ENCODE measurements at places on chromosomes 2 and 18.
A peak's percentile ranks its signal among the peaks of the same experiment; 100 is the strongest.

DNA sequence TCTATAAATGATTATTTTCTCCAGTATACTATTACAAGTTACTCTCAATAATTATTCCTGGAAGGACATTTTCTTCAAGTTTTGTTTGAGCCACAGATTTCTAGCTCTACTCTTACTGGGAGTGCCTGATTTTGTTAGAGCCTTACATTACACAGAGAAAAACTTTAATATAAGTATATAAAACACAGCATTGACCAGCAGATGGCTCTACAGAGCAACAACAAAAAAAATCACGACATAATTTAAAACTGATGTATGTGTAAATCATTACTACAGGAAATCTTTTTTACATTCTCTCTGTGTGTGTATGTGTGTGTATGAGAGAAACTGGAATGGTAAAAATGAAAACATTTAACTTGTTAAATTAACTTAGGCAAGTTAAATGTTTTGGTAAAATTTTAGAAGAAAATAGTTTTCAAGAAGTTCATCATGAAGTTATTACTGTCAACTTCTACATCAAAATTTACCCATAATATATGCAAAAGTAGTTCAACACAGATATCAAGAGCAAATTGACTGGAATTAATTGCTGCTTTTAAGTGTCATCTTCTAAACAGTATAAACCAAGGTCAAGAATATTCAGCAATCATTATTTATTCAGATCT lies 103.3 kb downstream of the MDH1 start:
- DNase-seq = no peak

GRCh38 chr18:31143025-31143424 lies 19.6 kb downstream of the DSC1 start:
- DNase-seq = no peak

DNA sequence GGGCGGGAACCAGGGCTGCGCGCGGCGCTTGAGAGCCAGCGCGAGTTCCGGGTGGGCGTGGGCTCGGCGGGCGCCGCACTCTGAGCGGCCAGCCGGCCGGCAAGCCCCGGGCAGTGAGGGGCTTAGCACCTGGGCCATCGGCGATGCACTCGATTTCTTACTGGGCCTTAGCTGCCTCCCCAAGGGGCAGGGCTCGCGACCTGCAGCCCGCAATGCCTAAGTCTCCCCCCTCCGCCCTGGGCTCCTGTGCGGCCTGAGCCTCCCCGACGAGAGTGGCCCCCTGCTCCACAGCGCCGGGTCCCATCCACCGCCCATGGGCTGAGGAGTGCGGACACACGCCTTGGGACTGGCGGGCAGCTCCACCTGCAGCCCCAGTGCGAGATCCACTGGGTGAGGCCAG lies 36.5 kb upstream of the MAP2 start:
- DNase-seq = no peak

DNA sequence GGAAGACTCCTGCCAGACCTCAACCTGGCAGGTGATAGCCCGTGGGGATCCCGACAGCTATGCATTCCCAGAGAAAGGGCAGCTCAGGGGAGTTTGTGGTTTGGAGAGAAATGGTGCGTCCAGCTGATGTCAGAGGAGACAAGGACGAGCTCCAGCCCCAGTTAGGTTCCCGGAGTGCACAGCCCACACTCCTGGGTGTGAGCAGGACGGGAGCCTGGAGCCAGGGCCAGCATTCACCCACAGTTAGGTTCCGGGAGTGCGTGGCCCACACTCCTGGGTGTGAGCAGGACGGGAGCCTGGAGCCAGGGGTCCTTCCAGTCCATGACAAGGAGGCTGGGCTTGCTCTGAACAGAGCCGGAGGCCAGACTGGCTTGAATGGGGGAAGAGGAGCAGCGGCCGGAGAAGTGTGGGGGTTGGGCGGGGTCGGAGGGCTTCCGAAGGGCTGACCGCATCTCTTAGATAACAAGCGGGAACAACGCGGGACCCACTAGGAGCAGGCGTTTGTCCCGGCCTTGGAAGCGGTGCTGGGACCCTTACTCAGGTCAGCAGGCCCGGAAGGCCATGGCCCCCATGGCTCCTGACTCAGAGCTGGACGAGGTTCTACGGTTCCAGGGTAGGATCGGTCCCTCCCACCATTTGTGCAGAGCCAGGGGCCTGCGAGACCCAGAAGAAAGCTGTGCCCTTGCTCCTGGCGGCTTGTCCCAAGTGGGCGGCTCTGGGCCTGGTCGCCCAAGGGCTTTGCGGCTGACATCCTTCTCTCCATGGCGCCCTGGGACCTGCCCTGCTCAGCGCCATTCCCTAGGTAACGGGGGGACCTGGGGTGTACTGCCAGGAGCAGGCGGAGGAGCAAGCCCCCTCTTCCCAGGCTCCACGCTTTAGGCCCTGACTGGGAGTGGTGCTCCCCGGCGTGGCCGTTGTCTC lies 185.6 kb downstream of the RTP5 start:
- DNase-seq = no peak

DNA sequence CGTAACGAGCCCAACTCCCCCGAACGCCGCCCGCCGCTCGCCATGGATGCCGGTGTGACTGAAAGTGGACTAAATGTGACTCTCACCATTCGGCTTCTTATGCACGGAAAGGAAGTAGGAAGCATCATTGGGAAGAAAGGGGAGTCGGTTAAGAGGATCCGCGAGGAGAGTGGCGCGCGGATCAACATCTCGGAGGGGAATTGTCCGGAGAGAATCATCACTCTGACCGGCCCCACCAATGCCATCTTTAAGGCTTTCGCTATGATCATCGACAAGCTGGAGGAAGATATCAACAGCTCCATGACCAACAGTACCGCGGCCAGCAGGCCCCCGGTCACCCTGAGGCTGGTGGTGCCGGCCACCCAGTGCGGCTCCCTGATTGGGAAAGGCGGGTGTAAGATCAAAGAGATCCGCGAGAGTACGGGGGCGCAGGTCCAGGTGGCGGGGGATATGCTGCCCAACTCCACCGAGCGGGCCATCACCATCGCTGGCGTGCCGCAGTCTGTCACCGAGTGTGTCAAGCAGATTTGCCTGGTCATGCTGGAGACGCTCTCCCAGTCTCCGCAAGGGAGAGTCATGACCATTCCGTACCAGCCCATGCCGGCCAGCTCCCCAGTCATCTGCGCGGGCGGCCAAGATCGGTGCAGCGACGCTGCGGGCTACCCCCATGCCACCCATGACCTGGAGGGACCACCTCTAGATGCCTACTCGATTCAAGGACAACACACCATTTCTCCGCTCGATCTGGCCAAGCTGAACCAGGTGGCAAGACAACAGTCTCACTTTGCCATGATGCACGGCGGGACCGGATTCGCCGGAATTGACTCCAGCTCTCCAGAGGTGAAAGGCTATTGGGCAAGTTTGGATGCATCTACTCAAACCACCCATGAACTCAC lies 673 bp downstream of the PCBP1 start:
- DNase-seq = peak; percentile 29

- DNase-seq = no peak
Measured at GRCh38 chr2:8851811-8852560, 14.6 kb upstream of the KIDINS220 start.

DNA sequence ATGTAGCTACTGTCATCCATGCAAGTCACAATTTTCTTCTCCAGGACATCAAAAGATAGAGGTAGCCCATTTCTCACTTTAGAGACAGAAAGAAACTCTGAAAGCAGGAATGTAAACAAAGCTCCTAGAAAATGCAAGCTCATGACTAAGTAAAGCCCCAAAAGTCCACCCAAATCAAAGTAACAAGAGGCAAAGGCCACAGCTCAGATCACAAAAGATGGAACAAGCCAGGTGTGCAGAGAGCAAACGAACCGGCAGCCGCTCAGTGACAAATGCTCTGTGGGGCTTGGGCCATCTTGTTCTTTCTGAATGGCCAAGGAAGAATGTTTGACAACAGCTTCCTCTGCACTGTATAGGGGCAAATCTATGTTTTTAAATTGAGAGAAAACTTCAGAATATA lies 201.0 kb downstream of the CYRIA start:
- no peak for DNase-seq

DNA sequence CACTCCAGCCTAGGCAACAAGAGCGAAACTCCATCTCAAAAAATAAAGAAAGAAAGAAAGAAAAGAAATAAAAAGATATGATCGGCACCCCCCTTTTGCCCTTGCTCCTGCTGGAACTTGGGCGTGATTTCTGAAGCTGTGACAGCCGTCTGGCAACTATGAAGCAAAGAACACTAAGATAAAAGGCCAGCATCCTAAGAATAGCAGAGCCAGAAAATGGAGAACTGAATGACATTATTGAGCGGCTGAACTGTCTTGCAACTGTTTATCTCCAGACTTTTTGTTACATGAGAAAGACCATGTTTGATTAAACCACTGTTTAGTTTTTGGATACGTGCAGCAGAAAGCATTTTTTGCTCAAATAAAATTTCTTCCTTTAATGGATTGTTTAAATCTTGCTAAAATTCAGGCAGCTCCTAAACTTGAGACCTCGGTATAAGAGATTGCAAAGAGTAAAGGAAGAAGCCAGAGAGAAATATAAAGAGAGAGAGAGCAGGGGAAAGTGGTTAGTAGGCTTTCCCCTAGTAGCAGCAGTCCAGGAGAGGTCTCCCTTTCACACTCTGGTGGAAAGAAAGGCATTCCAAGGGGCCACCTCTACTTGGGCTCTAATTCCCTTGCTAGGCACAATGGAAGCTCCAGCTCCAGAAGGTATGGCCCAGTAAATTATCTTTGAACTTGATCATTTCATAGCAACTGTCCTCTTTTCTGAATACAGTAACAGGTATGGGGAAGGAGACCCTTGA lies 8.2 kb upstream of the MBD2 start:
- no peak for DNase-seq

DNA sequence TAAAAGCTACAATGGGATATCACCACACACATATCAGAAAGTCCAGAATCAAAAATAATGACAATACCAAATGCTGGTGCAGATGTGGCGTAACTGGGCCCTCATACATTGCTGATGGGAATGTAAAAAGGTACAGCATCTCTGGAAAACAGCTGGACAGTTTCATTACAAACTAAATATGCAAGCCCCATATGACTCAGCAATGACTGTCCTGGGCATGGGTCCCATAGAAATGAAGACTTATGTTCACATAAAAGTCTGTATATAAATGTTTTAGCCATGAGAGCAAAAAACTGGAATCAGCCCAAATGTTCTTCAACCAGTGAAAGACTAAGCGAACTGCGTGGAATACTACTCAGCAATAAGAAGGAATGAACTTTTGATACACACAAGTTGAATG lies 56.7 kb downstream of the ALPK2 start:
- no peak for DNase-seq

GRCh38 chr2:36502081-36502480 lies 95.9 kb downstream of the FEZ2 start:
- no peak for DNase-seq

GRCh38 chr18:24189007-24189528 lies 50.2 kb downstream of the CABYR start:
- DNase-seq = no peak

DNA sequence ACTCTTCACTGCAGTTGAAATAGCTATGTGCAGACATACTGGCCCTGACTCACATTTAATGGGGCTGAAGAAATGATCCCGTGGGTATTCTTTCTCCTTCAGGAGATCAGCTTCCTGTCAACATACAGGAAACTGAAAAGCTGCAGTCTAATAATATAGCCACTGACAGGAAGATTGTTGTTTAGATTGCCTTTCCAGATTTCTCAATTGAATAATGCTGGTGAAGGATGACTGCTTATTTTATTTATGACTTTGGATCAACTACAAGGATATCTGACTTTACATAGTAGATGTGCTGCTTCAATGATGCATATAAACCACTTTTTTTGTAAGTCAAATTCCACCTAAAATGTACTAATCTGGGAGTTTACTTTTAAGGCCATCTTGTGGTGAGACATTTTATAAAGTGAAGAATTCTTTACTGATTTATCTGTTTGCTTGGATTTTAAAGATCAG lies 93.4 kb upstream of the MAP4K3 start:
- DNase-seq = no peak

GRCh38 chr18:64674694-64675093 lies 525.8 kb upstream of the LINC00305 start:
- no peak for DNase-seq

DNA sequence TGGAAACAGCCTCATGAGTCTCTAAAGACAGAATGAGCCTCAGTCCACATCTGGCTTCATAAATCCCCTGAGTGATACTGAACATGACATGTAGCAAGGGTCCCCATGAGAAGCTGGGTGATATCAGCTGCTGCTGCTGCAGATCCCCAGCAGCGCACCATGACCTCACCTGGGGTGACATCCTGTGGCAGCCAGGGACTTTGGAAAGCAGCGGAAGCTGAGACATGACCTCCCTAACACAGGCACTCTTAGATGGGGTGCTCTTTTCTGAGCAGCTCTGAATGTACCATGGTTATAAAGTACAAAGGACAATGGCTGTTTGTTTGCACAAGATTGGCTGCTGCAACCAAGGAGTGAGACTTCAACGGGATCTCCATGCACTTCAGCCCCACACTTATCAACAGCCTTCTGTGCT lies 74.7 kb upstream of the TMEM200C start:
- no peak for DNase-seq

DNA sequence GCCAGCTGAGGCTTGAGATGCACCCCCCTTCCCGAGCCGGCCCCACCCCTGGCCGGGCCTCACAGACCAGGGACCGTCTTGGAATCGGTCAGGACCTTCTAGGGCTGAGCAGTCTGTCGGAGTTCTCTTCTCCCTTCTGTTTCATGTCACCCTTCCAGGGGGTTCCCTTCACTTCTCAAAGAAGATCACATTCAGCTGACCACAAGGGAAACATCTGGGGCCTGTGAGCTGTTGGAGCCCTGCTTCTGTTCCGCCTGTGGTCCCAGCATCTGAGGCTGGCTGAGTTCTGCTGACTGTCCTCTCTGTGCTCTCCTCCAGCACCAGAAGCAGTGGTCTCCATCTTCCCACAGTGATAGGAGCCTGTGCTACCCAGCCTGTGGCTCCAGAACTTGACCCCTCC lies 106.5 kb downstream of the SEPTIN10 start:
- no peak for DNase-seq

DNA sequence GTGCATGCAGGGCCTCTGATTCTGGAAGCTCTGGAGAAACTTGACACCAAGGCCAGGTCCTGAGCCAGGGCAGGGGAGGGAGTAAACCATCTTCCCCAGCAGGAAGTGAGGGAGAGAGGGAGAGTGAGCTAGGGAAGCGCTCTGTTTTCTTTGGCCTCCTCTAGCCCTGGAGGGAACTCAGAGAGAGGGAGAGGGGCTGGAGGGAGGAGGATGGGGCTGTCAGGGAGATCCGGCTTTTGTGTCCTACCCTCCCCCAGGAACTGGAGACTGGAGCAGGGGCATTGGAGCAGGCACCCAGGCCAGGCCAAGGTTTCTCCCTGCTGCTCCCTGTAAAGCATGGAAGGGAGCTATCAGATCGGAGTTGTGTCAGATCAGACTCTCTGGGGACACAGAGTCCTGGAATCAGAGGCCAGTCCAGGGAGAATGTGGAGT lies 22.7 kb upstream of the PKDCC start:
- no peak for DNase-seq

DNA sequence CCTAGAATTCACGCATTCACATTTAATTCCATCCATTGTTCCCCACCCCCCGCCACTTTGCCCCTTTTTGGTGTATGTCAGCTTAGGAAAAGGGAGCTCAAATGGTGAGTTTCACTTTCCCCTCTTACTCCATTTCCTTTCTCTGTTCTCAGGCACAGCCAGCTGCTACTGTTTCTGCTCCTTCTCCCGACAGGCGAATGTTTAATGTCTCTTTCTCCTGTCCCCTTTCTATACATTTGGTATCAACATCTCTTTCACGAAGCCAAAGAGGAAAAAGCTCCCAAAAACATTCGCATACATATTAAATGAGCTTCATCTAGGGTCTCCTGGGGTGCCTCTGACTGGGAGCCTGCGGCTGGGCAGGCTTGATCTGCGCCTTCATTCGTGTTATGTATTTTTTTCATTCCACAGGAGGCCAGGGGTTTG lies 124.2 kb upstream of the SATB2 start:
- DNase-seq = no peak

Measured in activated CD4-positive, alpha-beta T cell treated with anti-CD3 and anti-CD28 coated beads, Interleukin-2, amount 50 U/mL, for 1 hour (primary cell).